T-cell (primary cell): ENCODE measurements at places on chromosomes 4 and X. TPM values are rescaled to one million over a fixed set of nuclear protein-coding genes. Genes with fewer than 3 reads are reported as not detected.

DNA sequence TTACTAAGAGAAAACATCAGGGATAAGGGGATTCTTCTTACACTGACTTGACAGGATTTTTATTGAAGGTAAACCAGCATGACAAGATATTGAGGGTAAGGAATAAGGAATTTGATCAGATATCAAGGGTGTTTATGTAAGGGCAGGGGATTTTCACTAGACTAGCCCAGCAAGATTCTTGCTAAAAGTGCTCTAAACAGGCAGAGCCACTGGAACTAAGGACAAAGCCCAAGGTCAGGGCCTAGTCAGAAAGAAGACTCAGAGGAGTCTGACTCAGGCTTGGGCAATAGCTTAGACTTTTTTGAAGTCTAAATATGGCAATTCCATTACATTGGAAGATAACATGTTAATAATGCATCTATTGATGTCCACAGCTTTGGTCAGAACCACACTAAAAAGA is 6.5 kb upstream of the GLRA3 start:
- H3K27ac ChIP-seq, result no peak overlapping the region
- H3K27me3 ChIP-seq, result no peaks in the 10 kb centered on the region

- no peaks in the 10 kb centered on the region for H3K4me1 ChIP-seq
- no peak for DNase-seq
- H3K4me3 ChIP-seq, result no peak overlapping the region
- H3K27ac ChIP-seq, result no peak overlapping the region
- H3K36me3 ChIP-seq, result no peaks in the 10 kb centered on the region
Measured at GRCh38 chr4:119598521-119598920, 30.1 kb downstream of the PDE5A start.

GRCh38 chr4:182205306-182205705 is 37.9 kb upstream of the TENM3 start:
- DNase-seq, result no peak
- peaks cover 5% of the 10 kb centered on the region for H3K27me3 ChIP-seq
- H3K36me3 ChIP-seq, result no peaks in the 10 kb centered on the region
- no peak overlapping the region for H3K27ac ChIP-seq
- H3K4me3 ChIP-seq, result no peak overlapping the region

DNA sequence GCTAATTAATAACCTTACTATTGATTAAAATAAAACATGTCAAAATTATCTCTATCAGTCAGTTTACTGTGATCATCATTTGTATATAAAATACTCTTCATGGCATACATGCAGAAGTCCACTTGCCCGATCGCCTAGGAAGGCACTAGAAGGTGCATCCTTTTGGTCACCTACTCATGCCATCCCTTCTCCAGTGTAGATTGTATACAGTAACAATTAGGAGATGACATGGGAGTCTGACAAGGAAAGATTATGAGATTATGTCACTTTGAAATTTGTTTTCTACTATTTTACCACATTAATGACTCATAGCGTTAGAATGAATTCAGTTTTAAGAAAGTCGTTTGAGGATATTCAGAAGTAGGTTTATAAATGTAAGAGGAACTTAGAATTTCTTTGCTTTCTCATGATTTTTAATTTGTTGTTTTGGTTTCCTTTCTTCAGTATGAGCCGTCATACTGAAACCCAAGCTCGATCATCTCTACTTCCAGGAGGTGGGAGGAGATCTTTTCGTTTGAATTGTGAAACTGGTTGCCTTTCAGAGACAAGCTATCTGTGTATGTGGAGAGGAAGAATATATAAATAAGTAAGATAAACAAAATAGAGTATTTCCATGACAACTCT is 51.1 kb upstream of the UNC5C start:
- H3K27me3 ChIP-seq, result no peaks in the 10 kb centered on the region
- H3K4me1 ChIP-seq, result no peaks in the 10 kb centered on the region
- H3K36me3 ChIP-seq, result no peaks in the 10 kb centered on the region
- DNase-seq, result no peak
- H3K4me3 ChIP-seq, result no peak overlapping the region
- H3K27ac ChIP-seq, result no peak overlapping the region

DNA sequence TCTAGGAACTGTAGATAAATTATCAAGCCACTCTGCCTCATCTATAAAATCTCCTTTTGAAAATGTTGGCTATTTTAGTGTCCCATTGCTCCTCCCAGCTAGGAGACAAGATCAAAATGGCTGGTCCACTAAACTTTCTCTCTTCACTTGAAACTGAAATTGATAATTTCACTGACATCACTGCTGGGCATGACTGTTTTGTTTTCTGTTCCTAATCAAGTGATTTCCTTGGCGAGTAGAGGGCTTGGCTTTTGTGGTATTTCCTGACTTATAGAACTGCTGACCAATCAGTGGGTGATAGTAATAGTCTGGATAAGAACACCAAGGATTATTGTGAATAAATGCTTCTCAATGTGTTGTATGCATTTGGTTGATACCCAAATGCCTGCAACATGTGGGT is 2152.9 kb downstream of the ARAP2 start:
- DNase-seq, result no peak
- no peak overlapping the region for H3K4me3 ChIP-seq
- no peaks in the 10 kb centered on the region for H3K4me1 ChIP-seq
- no peaks in the 10 kb centered on the region for H3K27me3 ChIP-seq
- H3K36me3 ChIP-seq, result no peaks in the 10 kb centered on the region
- no peak overlapping the region for H3K27ac ChIP-seq

DNA sequence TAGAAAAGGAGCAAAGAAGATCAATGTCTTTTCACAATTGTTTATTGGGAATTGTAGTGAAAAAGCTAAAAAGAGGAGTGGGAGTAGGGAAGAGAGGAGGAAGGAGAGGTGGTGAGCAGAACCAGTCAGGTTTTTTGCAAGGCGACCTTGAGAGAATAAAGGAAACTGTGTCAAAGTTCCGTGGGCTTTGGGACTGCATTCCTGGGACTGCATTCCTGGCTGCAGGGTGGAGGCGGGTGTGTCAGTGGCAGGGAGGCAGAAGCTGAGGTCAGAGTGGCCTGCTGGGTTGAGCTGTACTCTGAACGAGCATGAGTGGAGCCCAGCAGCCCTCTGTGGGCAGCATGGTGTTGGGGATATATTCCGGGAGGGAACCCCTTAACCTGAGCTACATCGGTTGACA is 66.8 kb upstream of the UCP1 start:
- no peak overlapping the region for H3K4me3 ChIP-seq
- H3K36me3 ChIP-seq, result no peaks in the 10 kb centered on the region
- H3K27ac ChIP-seq, result no peak overlapping the region
- H3K27me3 ChIP-seq, result peaks cover 16% of the 10 kb centered on the region

- H3K27me3 ChIP-seq, result no peaks in the 10 kb centered on the region
- DNase-seq, result no peak
- H3K4me3 ChIP-seq, result no peak overlapping the region
- H3K4me1 ChIP-seq, result no peaks in the 10 kb centered on the region
- H3K36me3 ChIP-seq, result no peaks in the 10 kb centered on the region
- H3K27ac ChIP-seq, result no peak overlapping the region
Measured at GRCh38 chr4:10810411-10810810, 125.8 kb upstream of the CLNK start.

DNA sequence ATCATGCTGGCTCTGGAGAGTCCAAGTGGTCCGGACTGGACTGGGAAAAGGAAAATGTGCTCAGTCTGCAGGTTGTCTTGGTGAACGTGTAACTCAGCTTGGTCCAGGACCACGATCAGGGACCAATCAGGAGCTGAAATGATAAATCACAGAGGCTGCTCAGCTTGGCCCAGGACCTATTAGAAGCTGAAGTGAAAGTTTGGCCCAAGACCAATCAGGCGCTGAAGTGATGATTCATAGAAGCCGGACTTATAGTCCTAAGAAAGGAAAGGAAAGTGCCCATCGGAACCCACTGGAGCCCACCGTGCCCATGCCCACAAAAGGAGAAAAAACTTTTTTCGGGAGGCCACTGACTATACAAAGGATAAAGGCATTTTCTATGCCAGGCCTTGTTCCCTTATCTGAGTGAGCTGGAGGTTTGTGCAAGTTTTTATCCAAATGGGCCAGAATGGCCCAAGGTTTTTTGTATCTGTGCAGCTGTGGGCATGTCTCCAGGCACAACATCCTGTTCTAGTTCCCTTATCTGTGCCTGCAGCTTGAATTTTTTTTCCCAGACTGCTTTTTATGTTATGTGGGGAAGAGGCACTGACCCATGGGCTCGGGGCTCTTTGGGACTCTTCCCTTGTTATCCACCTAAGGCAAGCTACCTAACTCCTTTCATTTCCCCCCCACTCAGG is 194.4 kb downstream of the FAM133A start:
- H3K4me1 ChIP-seq, result no peaks in the 10 kb centered on the region
- no peaks in the 10 kb centered on the region for H3K36me3 ChIP-seq
- H3K27ac ChIP-seq, result no peak overlapping the region

DNA sequence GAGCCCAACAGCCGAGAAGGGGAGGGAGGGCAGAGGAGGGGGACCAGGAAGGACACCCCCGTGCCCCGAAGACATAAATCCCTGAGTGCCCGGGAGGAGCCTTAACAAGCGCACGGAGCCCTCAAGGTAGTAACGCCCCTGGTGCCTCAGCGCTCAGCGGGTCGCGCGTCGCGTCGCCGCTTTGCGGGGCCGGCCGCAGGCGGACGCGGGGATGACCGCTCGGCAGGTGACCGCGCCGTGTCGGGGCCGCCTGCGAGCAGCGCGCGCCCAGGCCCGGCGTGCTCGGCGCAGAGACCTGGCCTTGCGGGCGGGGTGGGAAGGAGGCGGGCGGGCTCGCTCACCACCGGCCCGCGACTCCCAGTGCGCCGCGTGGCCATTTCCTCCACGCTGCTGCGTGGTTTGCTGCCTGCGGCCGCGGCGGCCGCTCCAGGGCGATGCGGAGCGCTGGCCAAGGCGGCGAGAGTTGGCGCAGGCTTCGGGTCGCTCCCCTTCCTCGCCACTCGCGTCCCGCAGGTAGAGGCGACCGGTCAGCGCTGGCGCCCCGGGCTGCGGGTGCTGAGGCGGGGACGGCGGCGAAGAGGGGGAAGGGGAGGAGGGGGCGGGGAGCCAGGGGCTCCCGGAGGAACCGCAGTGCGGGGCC is 632 bp downstream of the CCSER1 start:
- H3K27ac ChIP-seq, result no peak overlapping the region
- no peaks in the 10 kb centered on the region for H3K4me1 ChIP-seq
- H3K4me3 ChIP-seq, result peak overlapping the region; percentile 35

DNA sequence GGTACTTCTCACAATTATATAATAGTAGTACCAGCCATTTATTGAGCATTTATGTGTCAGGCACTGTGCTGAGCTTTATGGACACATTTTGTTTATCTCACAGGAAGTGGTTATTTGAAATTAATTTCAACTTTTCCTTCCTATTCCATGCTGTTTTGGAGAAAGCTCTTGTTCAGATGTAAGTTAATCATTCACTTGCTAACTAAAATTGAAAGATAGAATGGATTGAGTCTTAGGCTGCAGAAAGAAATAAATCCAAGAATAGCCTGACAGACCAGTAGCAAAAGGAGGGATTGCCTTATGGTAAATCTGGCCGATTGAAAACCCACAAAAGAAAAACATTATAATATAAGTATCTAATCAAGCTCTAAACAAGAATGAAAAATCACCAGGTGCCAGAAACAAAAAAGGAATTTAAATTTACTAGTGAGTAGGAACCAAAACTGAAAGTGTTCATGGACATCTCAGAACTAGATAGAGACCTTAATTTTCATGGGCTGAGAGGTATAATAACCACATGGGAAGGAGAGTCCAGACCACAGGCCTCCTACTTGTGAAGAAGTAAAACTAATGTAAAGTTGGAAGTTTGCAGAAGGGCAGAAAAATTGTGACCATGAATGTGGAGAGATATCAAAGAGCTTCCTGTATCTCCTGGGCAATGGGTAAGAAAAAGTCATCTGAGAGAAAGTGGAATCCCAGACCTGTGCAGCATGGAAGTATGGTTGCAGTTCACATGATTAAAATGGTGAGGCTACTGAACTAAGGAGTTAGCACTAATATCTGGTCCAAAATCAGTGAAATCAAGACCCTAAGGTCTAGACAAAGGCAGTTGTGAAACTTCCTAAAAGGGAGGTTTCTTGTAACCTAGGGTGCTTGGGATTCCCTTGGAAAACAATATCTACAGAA is 38.0 kb downstream of the RADX start:
- no peak overlapping the region for H3K27ac ChIP-seq
- H3K27me3 ChIP-seq, result no peaks in the 10 kb centered on the region
- H3K4me1 ChIP-seq, result no peaks in the 10 kb centered on the region
- no peak for DNase-seq
- H3K36me3 ChIP-seq, result no peaks in the 10 kb centered on the region

The TAPT1 gene
- total RNA-seq, result 74.8 TPM

The MAGEA6 gene
- total RNA-seq, result not detected

DNA sequence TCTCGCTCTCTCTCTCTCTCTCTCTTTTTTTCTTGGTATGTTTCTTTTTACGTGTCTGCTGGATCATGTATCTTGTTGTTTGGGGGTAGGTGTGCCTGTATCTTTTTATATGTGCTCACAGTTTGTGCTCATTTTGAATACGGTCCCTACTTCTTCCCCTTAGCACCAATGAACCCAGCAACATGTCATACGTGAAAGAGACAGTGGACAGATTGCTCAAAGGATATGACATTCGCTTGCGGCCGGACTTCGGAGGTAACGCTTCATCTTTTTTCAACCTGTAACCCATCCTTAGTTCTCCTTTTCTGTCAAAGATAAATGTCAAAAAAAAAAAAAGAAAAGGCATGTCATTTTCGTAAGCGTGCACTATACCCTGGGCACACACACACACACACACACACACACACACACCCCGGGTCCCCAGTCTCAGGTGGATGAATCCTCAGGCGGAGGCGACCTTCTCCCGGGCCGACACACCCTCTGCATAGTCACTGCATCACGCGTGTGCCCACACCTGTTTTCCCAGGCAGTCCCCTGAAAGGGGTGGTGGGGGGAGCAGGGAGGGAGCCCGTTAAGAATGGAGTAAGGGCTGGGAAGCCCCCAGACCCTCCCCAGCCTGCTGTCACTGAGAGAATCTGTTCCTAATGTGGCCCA is 511 bp downstream of the GABRB1 start:
- no peak for DNase-seq
- H3K4me3 ChIP-seq, result peak overlapping the region; percentile 23
- peaks cover 20% of the 10 kb centered on the region for H3K4me1 ChIP-seq
- no peak overlapping the region for H3K27ac ChIP-seq
- H3K27me3 ChIP-seq, result peaks cover 14% of the 10 kb centered on the region

- no peak overlapping the region for H3K4me3 ChIP-seq
- no peak for DNase-seq
- H3K36me3 ChIP-seq, result no peaks in the 10 kb centered on the region
- H3K27me3 ChIP-seq, result no peaks in the 10 kb centered on the region
- no peak overlapping the region for H3K27ac ChIP-seq
- H3K4me1 ChIP-seq, result no peaks in the 10 kb centered on the region
Measured at GRCh38 chr4:151468715-151469696, 60.0 kb downstream of the FHIP1A start.

DNA sequence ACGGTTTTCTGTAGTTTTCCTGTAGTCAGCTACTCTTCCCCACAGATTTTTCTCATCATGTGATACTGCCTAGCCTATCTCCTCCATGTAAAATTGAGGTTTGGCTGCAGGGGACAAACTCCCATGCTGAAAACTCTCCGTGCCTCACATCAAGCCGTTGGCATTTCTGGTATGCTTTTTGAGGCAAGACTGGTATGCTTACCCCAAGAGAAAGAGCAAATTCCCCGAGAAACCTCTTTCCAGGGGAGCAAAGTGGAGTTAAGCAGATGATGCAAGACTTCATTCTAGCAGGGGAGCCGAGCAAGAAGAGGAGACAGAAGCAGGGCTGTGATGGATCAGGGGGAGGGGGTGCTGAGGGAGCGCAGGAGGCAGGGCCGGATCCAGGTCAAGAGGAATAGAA is 4.8 kb downstream of the SOWAHD start:
- H3K27ac ChIP-seq, result no peak overlapping the region
- no peaks in the 10 kb centered on the region for H3K4me1 ChIP-seq
- H3K4me3 ChIP-seq, result no peak overlapping the region
- no peaks in the 10 kb centered on the region for H3K27me3 ChIP-seq
- no peaks in the 10 kb centered on the region for H3K36me3 ChIP-seq

GRCh38 chr4:21596521-21596920 is 352.1 kb downstream of the KCNIP4 start:
- H3K27ac ChIP-seq, result no peak overlapping the region
- H3K36me3 ChIP-seq, result no peaks in the 10 kb centered on the region
